ENCODE measurements at places on chromosomes 16 and 17. TPM values are rescaled to one million over a fixed set of nuclear protein-coding genes. Genes with fewer than 3 reads are reported as not detected.
A peak's percentile ranks its signal among the peaks of the same experiment; 100 is the strongest.

The ALDH3A2 gene
- total RNA-seq: 75.4 TPM

The DPEP3 gene
- not detected for total RNA-seq

DNA sequence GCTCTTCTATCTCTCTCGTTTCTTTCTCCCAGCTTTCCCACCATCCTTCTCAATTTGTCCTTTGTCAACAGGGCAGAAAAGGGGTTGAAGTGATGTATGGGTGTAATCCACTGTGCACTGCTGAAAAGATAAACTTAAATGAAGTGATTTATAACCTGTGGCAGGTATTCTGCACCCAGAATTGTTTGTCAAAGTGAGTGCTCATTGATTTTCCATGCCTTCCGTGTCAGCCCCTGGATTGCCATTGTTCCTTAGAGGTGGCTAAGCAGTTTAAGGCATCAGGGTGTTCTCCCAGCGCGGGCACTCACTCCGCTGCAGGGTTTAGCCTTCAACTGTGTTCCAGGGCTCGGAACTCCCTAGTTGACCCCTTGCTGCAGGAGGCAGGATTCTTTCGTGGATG lies 82.9 kb downstream of the PITPNC1 start:
- no peak for DNase-seq

The CDH13 gene
- total RNA-seq: 98.6 TPM

GRCh38 chr16:1707193-1707790 lies 1.3 kb downstream of the MAPK8IP3 start:
- DNase-seq: no peak

GRCh38 chr17:57356153-57356718 lies 99.9 kb downstream of the MSI2 start:
- no peak for DNase-seq

DNA sequence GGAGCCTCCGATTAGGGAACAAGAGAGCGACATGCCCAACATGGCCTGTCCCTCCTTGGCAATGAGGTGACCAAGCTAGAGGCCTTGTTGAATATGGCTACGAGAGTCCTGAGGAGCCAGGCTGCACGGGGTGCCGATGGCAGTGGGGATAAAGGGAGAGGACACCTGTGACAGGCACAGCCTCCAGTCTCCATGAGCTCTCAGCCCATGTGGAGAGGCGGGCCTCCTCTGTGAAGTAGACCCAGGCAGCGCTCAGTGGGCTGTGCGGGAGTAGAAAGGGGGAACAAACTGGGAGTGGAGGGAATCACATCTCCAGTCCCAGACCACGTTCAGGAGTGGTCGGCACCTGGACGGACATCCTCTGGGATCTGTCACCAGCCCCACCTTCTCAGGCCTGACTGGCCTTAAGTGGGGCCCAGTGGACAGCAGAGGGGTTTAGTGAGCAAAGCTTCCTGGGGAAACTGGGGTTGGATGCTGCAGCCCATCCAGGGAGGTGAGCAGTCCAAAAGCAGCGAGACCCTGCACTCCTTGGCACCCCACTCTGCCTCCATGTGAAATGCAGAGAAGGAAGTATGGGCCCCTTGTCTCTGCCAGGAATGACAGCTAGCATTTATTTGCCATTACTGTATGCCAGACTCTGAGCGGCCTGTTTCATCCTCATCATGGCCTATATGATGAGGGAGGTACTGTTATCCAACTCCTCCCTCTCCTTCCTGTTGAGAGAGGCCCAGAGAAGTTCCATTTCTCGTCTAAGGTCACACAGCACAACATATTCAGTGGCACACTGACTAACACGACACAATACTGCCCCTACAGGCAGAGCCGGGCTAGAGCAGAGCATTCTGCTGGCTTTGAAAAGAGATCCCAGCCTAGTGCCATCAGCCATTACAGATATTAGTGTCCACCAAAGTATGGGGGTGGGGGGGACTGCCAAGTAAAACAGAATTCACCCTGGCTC lies 4.5 kb upstream of the TMEM92 start:
- peak; percentile 86 for DNase-seq

- peak; percentile 63 for DNase-seq
Measured at GRCh38 chr16:77211880-77212740, 12.9 kb downstream of the SYCE1L start.

DNA sequence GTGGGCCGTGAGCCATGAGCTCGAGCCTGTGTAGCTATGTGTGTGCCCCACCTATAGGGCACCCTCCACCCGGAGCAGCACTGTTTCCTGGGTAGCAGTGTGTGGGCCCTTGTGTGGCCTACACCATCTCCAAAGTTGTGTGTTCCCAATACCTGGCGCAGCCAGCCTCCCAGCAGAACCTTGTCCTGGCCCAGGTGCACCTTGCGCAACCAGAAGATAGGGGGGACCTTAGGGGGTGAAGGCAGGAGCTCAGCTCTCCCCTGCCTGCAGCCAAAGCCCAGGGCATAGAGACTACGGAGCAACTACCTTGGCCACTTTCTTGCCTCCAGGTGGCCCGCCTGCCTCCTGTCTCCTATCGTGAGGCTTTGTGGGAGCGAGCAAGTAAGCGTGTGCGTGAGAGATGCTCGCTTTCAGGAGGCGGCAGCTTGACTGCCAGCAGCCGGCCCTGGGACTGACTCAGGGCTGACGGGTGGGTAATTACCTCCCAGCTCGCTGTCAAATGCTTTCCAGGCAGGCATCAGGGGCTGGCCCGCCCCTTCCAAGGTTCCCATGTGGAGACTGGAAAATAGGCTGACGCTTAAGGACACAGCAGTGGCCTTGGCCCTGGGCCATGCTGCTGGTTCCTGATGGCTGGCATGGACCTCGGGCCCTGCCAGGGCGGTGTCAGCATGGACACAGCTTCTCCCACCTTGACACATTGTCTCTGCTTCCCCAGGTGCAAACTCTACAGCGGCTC lies 19.0 kb downstream of the TRAF7 start:
- no peak for DNase-seq

DNA sequence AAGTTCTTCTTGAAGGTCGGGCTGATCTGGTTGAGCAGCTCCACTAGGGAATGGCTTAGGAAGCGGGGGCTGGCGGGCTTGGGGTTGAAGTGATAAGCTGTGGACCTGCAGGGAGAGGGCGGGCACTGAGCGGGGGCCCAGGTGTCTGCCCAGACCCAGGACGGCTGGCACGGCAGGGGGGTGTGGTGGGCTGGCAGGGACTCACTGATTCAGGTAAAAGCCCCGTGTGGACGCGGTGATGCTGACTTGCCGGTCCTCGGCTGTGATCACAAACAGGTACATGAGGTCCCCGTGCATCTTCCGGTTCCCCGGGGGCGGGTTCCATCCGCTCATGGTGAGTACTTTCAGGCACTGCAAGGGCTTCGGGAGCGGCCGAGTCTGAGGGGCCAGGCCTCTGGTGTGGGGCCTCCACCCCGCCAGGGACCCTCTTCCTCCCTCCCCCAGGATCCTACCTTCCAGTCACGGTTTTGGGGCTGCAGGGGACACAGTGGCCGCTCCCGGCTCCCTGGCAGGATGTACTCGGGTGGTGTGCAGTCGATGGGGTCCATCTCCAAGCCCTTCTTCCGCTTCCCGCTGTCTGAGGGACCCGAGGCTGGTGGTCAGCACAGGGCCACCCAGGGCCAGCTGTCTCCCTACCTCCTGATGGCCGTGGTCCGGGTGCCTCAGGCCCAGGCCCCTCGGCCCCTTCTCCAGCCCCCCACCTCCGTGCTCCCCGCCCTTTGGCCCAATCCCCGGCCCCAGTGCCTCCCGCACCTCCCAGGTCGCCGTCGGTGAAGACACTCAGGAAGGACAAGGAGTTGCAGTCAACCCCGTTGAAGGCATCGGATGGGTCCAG lies 10.2 kb downstream of the CLUH start:
- DNase-seq: peak; percentile 13

DNA sequence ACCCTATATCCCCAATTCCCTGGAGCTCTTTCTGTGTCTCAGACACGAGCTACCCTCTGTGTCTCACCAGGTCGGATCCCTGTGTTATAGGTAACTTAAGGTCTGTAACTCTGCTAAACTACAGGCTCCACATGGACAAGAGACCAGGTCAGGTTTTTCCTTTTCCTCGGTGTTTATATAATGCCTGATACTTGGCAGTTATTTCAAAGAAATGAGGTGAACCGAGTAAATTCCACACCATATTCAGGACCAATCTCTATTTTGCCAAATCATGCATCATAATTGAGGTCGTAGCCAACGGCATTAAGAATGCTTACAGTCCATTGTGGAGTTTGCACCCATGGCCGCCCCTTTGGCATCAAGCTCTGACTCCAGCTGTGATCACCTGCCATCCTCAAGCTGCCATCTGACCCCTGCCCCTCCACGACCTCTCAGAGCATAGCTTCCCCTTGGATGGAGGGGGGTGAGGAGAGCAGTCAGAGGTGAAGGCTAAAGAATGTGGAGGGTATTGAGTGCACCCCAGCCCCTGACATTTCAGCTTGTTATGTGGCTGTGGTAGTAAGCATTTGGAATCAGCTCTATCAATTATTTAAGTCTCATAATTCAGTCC lies 434.7 kb upstream of the RBFOX1 start:
- no peak for DNase-seq

The CA7 gene
- total RNA-seq: not detected

DNA sequence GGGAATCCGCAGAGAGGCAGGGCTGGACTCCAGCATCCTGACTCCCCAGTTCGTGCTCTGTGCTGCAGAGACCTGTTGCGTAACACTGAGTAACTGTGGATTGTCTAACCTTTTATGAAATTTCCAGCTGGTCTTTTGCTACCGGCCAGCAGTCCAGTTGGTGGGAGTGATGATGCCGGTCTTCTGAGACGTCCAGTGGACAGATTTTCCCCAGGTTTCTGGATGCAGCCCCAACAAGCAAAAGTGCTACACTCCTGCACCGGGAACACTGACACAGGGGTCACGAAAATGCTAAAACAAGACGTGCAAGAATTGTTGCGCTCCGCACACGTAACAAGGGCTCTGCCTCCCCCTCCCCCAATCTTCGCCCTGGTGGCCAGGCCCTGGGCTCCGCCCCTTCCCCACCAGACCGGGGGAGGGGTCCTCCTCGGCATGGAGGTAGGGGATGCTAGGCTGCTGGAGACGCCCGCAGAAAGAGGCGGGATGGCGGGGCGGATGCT lies 701 bp upstream of the MRC2 start:
- peak; percentile 85 for DNase-seq

The MYOCD gene
- 20.0 TPM for total RNA-seq

- no peak for DNase-seq
Measured at GRCh38 chr16:56861092-56861610, 3.9 kb upstream of the SLC12A3 start.

DNA sequence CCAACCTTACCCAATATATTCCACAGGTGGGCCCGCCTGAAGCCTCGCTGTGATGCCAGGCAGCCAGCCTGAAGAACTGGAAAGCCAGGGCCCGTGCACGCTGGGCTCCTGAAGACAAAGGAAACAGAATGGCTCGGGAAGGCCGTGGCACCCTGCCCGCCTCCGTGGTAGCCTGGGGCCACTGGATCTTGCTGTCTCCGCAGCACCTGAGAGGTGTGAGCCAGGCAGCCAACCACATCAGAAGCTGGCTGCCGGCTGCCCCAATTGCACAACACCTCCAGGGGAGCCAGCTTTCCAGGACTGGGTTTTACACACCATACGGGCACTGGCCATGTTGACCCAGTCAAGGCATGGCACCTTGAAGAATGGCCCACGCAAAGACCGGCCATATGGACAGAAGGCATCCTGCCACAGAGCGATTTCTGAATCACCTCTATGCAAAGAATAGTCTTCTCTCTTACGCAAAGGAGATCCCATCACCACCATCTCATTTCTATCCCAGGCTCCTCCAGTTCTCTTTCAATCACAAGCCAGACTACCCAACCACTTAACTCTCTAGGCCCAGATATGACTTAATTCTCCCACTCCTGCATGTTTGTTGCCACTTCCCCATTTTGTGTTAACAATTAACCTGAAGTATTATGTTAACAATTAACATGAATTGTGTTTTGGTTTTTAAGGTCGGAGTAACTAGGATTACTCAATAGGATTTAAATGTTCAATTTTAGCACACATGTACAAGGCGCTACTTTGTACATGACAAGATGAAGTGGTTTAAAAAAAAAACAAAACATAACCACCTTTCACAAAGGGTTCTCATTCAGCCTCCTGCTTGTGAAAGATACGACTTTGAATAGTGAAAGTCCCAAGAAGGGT lies 32.1 kb downstream of the ZFHX3 start:
- DNase-seq: no peak

The SMARCD2 gene
- 94.7 TPM for total RNA-seq

- DNase-seq: no peak
Measured at GRCh38 chr16:69542974-69543373, 22.8 kb upstream of the NFAT5 start.

GRCh38 chr16:5561800-5562199 lies 464.2 kb upstream of the EEF2KMT start:
- no peak for DNase-seq

The SCPEP1 gene
- 37.7 TPM for total RNA-seq

- DNase-seq: no peak
Measured at GRCh38 chr17:44636562-44636961, 19.7 kb upstream of the MEIOC start.

The ALOX12 gene
- 0.14 TPM for total RNA-seq

The CMTM2 gene
- not detected for total RNA-seq

DNA sequence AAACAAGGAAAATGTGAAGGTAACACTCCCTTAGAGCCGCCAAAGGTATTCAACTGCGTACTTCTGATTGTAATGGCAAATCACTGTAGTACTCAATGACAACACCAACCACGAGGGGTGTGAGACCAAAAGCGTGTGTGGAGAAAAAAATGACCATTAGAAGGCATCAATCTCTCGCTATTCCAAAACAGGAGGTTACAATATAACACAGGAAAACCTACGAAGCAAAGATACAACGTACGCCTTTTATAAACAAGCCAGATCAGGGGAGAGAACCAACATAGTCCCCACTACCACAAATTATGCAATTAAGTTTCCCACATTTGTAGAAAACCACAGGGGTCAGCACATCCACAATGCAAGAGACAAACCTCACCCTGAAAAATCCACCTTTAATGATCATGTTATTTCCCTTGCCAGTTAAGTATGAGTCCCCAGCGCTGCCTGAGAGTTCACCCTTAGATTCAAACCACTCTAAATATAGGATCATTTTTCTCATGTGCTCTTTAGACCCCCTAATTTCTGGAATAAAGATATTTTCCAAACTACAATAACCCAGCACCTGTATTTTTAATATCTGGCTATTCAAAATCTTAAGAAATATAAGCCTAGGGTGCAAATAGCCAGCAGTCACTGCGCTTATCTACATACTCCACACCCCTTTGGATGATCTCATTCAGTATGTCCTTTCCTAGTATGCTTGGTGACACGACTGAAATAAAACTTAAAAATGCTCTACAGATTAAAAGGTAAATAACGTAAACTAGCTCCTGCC lies 12.4 kb downstream of the TEX14 start:
- no peak for DNase-seq

The PLLP gene
- total RNA-seq: not detected

The USP43 gene
- 2.1 TPM for total RNA-seq

DNA sequence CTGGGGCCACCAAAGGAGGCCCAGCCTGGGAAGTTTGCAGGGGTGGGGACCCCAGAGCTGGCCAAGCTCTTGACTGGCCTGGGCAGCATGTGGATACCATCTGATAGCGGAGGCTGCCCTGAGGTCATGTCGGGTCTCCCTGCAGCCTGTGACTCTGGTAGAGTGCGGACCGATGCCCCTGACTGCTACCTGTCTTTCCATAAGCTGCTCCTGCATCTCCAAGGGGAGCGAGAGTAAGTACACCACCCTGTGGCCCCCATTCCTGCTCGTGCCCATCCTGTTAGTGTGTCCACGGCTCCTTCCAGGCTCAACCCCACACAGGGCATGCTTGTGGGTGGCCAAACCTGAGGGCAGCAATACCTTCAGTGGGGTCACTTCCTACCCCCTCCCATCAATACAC lies 8.0 kb downstream of the CETP start:
- DNase-seq: no peak

The TP53TG3B gene
- not detected for total RNA-seq

The MYH2 gene
- total RNA-seq: not detected

The PDXDC1 gene
- total RNA-seq: 91.1 TPM

Data from uterus (tissue), 4 donors.